MCF 10A (cell line): ENCODE measurements at places on chromosomes 7 and 10. TPM values are rescaled to one million over a fixed set of nuclear protein-coding genes. Genes with fewer than 3 reads are reported as not detected.

TEX36 gene
- not detected in 2 replicates for total RNA-seq

MGAM2 gene
- total RNA-seq, result not detected in 2 replicates

- no peak for DNase-seq
Measured at GRCh38 chr7:93165447-93165846, 17.3 kb upstream of the SAMD9L start.

GRCh38 chr7:43456200-43456599 is 126.7 kb upstream of the STK17A start:
- no peak for DNase-seq

- no peak for DNase-seq
Measured at GRCh38 chr7:30913821-30914515, 2.3 kb downstream of the AQP1 start.
